ENCODE measurements at places on chromosomes 6 and 20.

DNA sequence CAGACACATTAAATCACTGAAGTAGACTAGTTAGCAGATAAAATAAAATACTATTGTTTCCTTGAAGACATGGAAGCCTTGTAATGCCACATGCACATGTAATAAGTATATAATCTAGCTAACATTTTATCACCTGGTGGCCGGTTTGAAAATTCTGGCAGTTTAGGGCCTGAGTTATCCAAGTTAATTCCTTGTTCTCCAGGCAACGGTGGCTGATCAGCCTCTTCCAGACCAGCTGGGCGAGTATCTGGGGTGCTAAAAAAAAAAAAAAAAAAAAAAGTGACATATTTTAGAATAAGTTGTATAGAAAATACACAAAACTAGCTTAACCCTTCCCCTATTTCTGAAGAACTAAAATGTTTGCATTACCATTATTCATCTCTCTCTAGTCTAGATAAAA, 42.5 kb downstream of the TP53INP2 start:
- DNase-seq = no peak

DNA sequence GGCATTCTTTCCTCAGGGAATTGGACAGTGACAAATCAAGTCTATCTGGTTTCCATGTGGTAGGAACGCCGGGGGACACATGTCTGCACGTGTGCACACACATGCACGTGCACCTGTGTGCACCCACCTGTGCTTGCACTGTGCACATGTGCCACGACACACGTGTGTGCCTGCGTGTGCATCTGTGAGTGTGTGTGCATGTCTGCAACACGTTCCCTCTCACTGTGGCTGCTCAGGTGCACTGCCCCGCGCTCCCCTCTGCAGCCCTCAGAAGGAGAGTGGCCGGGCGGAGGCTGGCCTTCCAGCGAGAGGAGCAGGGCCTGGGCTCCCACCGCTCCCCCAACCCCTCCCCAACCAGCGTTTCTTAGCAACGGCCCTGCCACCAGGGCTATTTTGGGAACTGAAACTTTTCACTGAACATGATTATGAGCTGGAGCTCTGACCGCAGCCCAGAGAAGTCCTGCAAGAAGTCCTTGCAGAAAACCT, 147.8 kb downstream of the PHACTR3 start:
- peak; percentile 67 for DNase-seq

GRCh38 chr6:42726026-42726425, 3.6 kb upstream of the PRPH2 start:
- no peak for DNase-seq

DNA sequence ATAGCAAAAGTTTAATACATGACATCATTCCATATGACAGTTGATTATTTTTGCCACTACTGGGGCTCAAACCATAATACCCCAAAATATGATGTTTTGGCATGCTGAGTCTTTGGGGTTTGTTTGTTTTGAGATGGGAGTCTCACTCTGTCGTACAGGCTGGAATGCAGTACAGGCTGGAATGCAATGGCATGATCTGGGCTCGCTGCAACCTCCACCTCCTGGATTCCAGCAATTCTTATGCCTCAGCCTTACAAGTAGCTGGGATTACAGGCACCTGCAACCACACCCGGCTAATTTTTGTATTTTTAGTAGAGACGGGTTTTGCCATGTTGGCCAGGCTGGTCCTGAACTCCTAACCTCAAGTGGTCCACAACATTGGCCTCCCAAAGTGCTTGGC, 1.3 kb upstream of the MRS2 start:
- DNase-seq = no peak

GRCh38 chr6:64680446-64680845, 1026.6 kb downstream of the EYS start:
- DNase-seq = no peak

DNA sequence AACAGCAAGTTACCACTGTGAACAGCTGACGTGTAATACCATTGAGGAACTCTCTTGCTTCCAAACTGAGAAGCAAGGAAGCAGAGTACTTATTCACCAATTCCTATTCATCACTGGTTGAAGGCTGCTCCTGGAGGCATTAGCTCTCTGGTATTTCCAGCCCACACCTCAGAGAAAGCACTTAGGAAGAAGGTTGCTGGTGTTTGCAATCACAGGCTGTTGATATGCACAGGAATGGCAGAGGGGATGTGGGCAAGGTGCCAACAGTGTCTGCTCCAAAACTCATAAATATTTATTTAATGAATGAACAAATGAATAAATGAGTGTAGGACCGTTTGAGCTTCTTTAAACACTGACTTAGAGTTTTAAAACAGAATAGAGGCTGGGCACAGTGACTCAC, 6.9 kb upstream of the RRBP1 start:
- DNase-seq = no peak
